ENCODE measurements at places on chromosomes 1 and 21. TPM values are rescaled to one million over a fixed set of nuclear protein-coding genes. Genes with fewer than 3 reads are reported as not detected.

GRCh38 chr1:9737671-9738070, 86.1 kb downstream of the CLSTN1 start:
- no peak for DNase-seq

- no peak for DNase-seq
Observed at GRCh38 chr1:55155522-55155921, 59.6 kb downstream of the USP24 start.

Gene KMO
- 22.9 TPM for total RNA-seq

DNA sequence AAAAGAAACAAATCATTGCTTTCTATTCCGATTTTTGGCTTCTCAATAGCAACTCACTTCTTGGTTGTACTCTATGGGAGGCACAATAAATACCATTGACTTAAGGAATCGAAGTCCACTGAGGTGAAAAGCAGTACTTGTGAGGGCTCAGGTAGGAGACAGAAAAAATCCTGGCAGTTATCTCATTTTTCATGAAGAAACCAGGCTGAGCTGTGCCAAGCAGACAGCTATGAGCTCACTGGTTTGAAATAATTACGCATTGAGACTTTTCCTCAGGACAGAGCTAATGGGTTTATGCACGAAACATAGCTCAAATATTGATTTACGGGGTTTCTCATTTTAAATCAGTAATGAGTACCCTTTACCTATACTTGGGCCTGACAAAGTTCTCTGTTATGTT, 18.5 kb downstream of the COLGALT2 start:
- no peak for DNase-seq

Gene TCHH
- not detected for total RNA-seq

DNA sequence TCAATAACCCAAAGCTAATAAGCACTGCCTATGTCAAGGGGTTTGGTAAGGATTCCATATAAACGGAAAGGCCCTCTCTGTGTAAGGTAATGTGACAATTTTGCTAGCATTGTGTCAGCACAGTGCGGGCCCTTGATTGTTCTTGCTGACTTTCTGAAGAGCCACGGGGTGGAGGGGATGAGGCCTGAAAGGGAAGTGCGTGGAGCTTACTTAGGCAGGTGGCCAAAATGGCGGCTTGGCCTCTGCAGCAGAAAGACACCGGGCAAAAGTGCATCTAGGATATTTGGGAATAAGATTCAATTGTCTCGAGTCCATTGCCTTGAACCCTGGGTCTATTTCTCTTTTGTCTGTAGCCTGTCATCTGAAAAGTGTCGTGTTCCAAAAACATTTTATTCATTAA, 114.3 kb downstream of the TGFB2 start:
- DNase-seq: no peak

GRCh38 chr1:159441360-159441759, 1.8 kb downstream of the OR10J1 start:
- DNase-seq: no peak

- no peak for DNase-seq
Observed at GRCh38 chr1:15460708-15461095, 4.2 kb downstream of the CELA2A start.

Gene C1orf226
- 4.6 TPM for total RNA-seq

DNA sequence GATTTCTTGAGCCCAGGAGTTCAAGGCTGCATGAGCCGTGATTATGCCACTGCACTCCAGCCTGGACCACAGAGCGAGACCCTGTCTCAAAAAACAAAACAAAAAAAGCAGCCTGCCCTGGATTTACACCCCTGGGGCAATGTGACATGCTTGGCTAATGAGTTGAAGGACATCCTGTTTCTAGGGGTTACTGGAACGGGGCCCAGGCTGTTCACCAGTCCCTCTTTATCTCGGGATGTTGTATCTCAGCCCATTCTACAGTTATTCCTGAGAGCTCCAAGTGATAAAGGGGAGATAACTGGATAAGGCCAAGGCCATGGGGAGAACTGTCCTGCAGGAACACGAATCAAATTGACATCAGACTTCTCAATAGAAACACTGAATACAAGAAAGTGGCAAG, 21.7 kb upstream of the S100A2 start:
- DNase-seq: no peak

Gene SAMD13
- total RNA-seq: 5.7 TPM

DNA sequence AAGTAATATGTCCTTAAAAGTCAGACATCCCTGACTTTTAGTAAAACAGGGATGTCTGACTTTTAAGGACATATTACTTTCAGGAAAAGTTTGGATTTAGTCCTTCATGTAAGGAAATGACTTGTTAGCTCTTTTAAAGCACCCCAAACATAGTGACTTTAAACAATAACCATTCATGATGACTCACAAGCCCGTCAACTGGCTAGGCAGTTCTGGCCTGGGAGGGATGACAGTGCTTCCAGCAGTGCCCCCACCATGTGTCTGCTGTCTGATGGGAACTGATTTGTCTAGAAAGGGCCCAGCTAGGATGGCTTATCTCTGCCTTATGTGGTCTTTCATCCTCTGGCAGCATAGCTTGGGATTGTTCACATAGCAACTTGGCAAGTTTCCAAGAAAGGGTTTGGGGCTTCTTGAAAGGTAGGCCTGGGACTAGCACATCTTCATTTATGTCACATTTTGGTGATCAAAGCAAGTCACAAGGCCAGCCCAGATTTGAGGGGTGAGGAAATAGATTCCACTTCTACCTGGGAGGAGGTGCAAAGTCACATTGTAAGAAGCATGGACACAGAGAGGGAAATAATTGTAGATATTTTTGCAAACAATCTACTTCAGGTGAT, 143.5 kb downstream of the C1orf94 start:
- no peak for DNase-seq

Gene UBE2U
- total RNA-seq: not detected

Gene VAV3
- 4.1 TPM for total RNA-seq

DNA sequence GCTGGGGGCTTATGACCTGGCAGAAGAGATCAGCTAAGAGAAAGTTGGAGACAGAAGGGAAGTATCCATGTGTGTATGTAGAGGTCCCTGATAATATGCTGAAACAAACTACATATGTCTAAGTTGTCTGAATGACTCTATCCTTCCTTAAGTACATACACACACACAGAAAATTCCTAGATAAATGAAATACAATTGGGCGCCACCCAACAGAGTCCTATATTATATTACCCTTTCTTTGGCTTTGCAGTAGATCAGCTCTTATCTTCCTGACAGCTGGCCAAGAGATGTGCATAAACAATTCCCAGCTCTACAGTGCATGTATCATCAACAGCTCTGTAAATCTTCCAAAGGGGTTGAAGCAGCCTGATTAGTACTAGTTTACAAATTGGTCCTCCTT, 40.1 kb downstream of the SORT1 start:
- peak; percentile 36 for DNase-seq

Gene SPRR4
- total RNA-seq: not detected
